ENCODE measurements at places on chromosomes 7 and 10.

- no peak for DNase-seq
Measured at GRCh38 chr10:119782981-119783664, 57.3 kb downstream of the INPP5F start.

GRCh38 chr10:86179961-86180360, 186.6 kb downstream of the GRID1 start:
- DNase-seq = no peak

DNA sequence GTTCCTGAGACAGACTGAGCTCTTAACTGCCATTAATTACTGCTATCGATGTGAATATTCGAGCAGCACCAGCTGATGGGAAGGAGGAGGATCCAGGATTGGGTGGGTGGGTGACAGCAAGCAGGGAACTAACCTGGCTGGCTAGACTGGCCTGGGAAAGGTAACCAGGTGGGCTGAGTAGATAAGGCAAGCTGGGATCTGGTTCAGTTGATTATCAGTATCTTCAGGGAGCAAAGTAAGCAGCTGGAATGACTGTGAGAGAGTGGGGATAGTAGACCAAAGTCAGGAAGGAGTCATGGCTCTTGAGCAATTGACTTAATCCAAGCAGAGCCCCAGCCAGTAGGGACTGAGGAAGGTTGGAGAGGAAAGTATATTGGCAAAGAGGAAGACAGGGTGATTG, 46.9 kb upstream of the KMT2E start:
- DNase-seq = no peak

- no peak for DNase-seq
Measured at GRCh38 chr7:46133751-46134150, 212.7 kb upstream of the IGFBP3 start.

DNA sequence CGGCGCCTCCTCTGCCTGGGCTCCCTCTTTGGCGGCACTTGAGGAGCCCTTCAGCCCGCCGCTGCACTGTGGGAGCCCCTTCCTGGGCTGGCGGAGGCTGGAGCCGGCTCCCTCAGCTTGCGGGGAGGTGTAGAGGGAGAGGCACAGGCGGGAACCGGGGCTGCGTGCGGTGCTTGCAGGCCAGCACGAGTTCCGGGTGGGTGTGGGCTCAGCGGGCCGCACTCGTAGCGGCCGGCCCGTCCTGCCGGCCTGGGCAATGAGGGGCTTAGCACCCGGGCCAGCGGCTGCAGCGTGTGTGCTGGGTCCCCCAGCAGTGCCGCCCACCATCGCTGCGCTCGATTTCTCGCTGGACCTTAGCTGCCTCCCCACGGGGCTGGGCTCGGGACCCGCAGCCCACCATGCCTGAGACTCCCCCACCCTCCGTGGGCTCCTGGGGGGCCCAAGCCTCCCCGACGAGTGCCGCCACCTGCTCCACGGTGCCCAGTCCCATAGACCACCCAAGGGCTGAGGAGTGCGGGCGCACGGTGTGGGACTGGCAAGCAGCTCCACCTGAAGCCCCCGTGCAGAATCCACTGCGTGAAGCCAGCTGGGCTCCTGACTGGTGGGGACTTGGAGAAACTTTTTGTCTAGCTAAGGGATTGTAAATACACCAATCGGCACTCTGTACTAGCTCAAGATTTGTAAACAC, 73.8 kb upstream of the KMT2E start:
- no peak for DNase-seq

- no peak for DNase-seq
Measured at GRCh38 chr10:42769673-42770072, 12.9 kb upstream of the BMS1 start.

- no peak for DNase-seq
Measured at GRCh38 chr7:26385240-26385639, 93.6 kb downstream of the SNX10 start.

GRCh38 chr10:110226926-110227641, 19.7 kb downstream of the MXI1 start:
- DNase-seq = peak; percentile 40

- DNase-seq = no peak
Measured at GRCh38 chr10:44243851-44244510, 140.9 kb downstream of the CXCL12 start.

DNA sequence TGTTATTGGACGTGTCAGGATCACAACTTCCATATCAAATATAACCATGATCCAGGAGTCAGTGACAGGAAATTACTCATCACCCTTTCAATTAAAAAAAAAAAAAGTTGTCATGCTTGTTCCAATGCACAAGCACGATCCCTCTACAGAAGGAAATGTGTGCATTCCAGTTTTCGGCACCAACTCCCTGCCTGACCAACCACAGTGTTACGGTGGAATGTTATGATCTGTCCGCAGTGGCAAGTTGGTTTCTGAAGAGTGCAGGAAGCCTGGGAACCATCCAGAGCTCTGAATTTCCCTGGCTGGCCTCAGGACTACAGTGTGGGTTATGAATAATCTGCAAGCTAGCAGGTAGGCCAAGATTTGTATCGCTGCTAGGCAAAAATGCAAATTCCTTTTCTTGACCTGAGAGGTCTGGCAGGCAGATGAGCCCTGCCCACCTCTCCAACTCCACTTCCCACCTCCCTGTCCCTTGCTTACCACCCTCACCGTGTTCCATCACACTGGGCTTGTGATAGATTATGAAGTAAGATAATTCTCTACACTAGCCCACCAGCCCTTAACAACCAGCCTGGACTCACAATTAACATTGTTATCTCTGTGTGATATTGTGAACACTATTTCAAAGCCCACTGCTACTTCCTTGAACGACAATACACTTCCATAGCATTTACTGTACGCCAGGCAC, 20.4 kb downstream of the FRMPD2 start:
- no peak for DNase-seq
